Glutamatergic neuron (in vitro differentiated cells): ENCODE measurements at places on chromosomes 7 and 10.
A peak's percentile ranks its signal among the peaks of the same experiment; 100 is the strongest.

DNA sequence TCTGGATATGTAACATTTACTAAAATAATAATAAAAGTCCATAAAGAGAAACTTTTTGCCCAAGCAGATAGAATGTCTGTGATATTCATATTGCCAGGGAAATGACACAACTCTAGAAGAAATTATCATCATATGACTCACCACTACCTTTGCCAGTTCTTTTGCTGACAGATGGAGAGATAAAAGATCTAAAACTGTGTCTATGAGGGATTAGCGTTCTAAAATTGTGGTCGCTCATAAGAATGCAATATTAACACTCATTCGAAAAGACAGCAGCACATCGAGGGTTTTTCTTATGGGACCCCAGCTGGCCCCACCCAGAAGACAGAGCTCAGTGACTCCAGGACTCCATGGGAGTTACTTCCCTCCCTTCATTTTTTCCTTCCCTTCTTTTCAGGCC lies 16.6 kb upstream of the LANCL2 start:
- no peaks in the 10 kb centered on the region for H3K27me3 ChIP-seq
- no peak overlapping the region for H3K27ac ChIP-seq
- H3K4me3 ChIP-seq: no peak overlapping the region
- H3K4me1 ChIP-seq: no peaks in the 10 kb centered on the region

DNA sequence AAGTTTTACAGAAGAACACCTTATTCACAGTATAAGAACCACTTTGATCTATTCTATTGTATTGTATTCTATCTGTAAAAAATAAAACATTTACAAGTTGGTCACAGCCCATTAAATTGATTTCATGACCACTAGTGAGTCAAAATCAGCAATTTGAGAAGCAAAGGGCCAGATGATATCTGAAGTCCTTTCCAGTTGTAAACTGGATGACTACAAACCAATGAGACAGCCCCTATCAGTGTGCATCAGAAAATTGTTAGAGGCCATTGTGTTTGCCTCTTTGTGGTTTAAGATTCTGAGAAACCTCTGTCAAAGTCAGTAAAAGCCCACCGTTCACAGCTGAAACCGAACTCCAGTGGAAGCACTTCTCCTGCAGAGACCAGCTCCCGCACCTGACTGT lies 54.8 kb downstream of the TBXAS1 start:
- H3K4me1 ChIP-seq: no peaks in the 10 kb centered on the region
- no peaks in the 10 kb centered on the region for H3K36me3 ChIP-seq
- no peak overlapping the region for H3K27ac ChIP-seq
- H3K4me3 ChIP-seq: no peak overlapping the region

DNA sequence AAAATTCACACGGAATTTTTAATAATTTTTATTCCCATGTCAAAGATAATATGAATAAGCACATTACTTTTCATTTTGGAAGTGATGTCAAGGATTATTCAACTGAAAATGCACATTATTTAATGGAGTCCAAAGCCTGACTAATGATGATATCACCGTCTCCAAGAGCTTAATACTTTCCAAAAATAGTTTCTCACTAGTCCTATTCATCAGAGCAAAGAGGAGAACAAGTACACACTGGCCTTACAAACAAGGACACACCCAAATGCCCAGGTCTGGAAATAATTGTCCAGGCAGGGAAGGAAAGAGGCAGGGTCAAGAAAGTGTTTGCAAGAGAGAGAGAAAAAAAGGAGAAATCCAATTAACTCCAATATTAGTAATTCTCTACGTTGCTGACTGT lies 216.8 kb upstream of the CCDC6 start:
- no peak overlapping the region for H3K4me3 ChIP-seq
- no peak for DNase-seq
- H3K4me1 ChIP-seq: no peaks in the 10 kb centered on the region
- H3K27ac ChIP-seq: no peak overlapping the region
- H3K27me3 ChIP-seq: no peaks in the 10 kb centered on the region

GRCh38 chr10:59880971-59881510 lies 25.3 kb downstream of the CCDC6 start:
- no peaks in the 10 kb centered on the region for H3K27me3 ChIP-seq
- H3K27ac ChIP-seq: no peak overlapping the region
- no peak overlapping the region for H3K4me3 ChIP-seq
- peaks cover 8% of the 10 kb centered on the region for H3K4me1 ChIP-seq
- no peak for DNase-seq
- H3K36me3 ChIP-seq: no peaks in the 10 kb centered on the region

- no peak for DNase-seq
- no peak overlapping the region for H3K27ac ChIP-seq
- H3K4me1 ChIP-seq: peaks cover 2% of the 10 kb centered on the region
- H3K36me3 ChIP-seq: no peaks in the 10 kb centered on the region
- no peaks in the 10 kb centered on the region for H3K27me3 ChIP-seq
- no peak overlapping the region for H3K4me3 ChIP-seq
Observed at GRCh38 chr10:116948530-116948870, 56.5 kb downstream of the SHTN1 start.

GRCh38 chr10:36171556-36171952 lies 529.5 kb upstream of the FZD8 start:
- no peak for DNase-seq
- H3K36me3 ChIP-seq: no peaks in the 10 kb centered on the region
- H3K4me3 ChIP-seq: no peak overlapping the region
- peaks cover 2% of the 10 kb centered on the region for H3K27me3 ChIP-seq

GRCh38 chr7:41873741-41874140 lies 170.9 kb upstream of the INHBA start:
- no peak overlapping the region for H3K4me3 ChIP-seq
- peaks cover 16% of the 10 kb centered on the region for H3K4me1 ChIP-seq
- no peaks in the 10 kb centered on the region for H3K36me3 ChIP-seq
- no peak overlapping the region for H3K27ac ChIP-seq
- H3K27me3 ChIP-seq: peaks cover 4% of the 10 kb centered on the region

- no peak overlapping the region for H3K27ac ChIP-seq
- DNase-seq: no peak
- no peaks in the 10 kb centered on the region for H3K36me3 ChIP-seq
- H3K4me1 ChIP-seq: peaks cover 24% of the 10 kb centered on the region
- H3K27me3 ChIP-seq: peaks cover 8% of the 10 kb centered on the region
Observed at GRCh38 chr10:71975871-71976725, 11.9 kb downstream of the CHST3 start.

- peaks cover 9% of the 10 kb centered on the region for H3K36me3 ChIP-seq
- H3K27me3 ChIP-seq: peaks cover 3% of the 10 kb centered on the region
- no peak overlapping the region for H3K4me3 ChIP-seq
- H3K4me1 ChIP-seq: no peaks in the 10 kb centered on the region
- no peak for DNase-seq
Observed at GRCh38 chr7:155265144-155265543, 32.5 kb upstream of the INSIG1 start.

- H3K27ac ChIP-seq: peak overlapping the region; percentile 93
- no peaks in the 10 kb centered on the region for H3K36me3 ChIP-seq
- peaks cover 25% of the 10 kb centered on the region for H3K4me1 ChIP-seq
- H3K27me3 ChIP-seq: no peaks in the 10 kb centered on the region
- H3K4me3 ChIP-seq: peak overlapping the region; percentile 17
- no peak for DNase-seq
Observed at GRCh38 chr7:15457990-15458955, 103.5 kb downstream of the AGMO start.

- no peak for DNase-seq
- peak overlapping the region; percentile 14 for H3K4me3 ChIP-seq
- peak overlapping the region; percentile 20 for H3K27ac ChIP-seq
- peaks cover 72% of the 10 kb centered on the region for H3K4me1 ChIP-seq
- H3K27me3 ChIP-seq: peaks cover 2% of the 10 kb centered on the region
Observed at GRCh38 chr7:69817841-69818635, 219.8 kb downstream of the AUTS2 start.

GRCh38 chr10:121702351-121703320 lies 104.4 kb upstream of the FGFR2 start:
- DNase-seq: no peak
- peaks cover 5% of the 10 kb centered on the region for H3K36me3 ChIP-seq
- H3K27me3 ChIP-seq: peaks cover 1% of the 10 kb centered on the region
- no peak overlapping the region for H3K27ac ChIP-seq
- H3K4me3 ChIP-seq: no peak overlapping the region

DNA sequence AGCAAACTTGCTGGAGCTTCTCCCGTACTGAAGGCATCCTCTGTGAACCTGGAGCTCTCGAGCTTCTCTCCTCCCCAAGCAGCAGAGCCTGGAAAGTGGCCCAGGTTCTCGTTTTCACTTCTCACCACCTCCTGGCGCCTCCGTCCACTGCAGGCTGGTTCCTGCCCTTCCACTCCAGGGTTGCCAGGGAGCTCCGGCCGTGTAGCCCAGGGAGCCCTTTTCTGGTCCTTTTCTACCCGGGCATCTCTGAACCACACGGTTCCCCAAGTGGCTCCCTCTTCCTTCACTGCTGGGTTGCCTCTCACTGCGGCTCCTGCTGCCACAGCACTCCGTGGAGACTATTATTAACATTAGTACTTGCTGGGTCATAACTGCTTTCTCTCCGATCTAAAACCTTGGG lies 208.6 kb upstream of the PPP2R2D start:
- H3K4me3 ChIP-seq: no peak overlapping the region
- DNase-seq: no peak
- no peak overlapping the region for H3K27ac ChIP-seq
- no peaks in the 10 kb centered on the region for H3K4me1 ChIP-seq
- H3K27me3 ChIP-seq: peaks cover 10% of the 10 kb centered on the region
- H3K36me3 ChIP-seq: peaks cover 5% of the 10 kb centered on the region

GRCh38 chr10:7288060-7288690 lies 122.7 kb downstream of the SFMBT2 start:
- H3K36me3 ChIP-seq: no peaks in the 10 kb centered on the region
- peaks cover 4% of the 10 kb centered on the region for H3K4me1 ChIP-seq
- no peaks in the 10 kb centered on the region for H3K27me3 ChIP-seq
- H3K27ac ChIP-seq: no peak overlapping the region

- no peak overlapping the region for H3K27ac ChIP-seq
- no peaks in the 10 kb centered on the region for H3K4me1 ChIP-seq
- H3K27me3 ChIP-seq: peaks cover 2% of the 10 kb centered on the region
- no peak for DNase-seq
Observed at GRCh38 chr10:7153750-7154149, 257.1 kb downstream of the SFMBT2 start.

DNA sequence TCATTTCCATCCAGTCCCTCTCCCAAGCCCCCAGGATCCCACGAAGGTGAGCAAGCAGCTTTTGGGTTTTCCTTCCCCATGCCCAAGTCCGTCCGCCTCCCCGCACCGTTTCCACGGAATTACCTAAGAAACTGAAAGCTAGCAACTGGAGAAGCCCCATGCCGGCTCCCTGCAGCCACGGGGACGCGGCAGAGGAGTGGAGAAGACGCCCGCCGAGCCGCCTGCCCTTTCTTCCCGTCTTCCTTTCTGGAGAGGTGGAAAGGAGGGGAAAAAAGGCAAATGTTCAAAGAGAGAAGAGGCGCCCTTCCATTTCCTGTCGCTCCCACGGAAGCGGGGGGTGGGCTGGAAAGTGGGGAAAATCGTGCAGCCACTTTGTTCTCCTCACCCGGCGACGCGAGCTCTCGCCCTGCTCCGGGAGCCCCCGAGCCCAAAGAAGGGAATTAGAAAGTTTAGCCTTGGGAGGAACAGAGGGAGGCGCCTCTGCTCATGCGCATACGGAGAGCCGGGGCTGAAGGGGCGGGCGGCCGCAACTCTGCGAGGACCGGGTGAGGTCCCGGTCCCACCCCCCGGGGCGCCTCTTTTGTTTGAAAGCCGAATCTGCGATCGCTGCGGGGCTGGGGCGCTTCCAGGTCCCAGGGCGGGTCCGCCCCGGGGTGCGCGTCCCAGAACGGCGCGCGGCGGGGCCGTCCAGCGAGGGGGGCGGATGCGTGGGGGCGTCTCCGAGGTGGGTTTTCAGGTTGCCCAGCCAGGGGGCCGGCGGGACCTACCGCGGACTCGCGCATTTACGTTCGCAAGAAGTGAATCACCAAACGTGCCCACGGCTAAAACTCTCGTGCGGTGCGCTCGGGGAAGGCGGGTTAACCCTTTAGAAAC lies at the start of gene LAMB1:
Gene LAMB1 (minus strand): TSS at position 436 of the 873 bp plus-strand sequence. CDS start 276 bp downstream, at position 160.
- peaks cover 4% of the 10 kb centered on the region for H3K36me3 ChIP-seq
- H3K27me3 ChIP-seq: peaks cover 27% of the 10 kb centered on the region
- peaks cover 27% of the 10 kb centered on the region for H3K4me1 ChIP-seq
- peak; percentile 88 for DNase-seq
- H3K27ac ChIP-seq: peak within 1 kb of the TSS; percentile 96

- peaks cover 44% of the 10 kb centered on the region for H3K4me1 ChIP-seq
- no peak overlapping the region for H3K4me3 ChIP-seq
- no peaks in the 10 kb centered on the region for H3K36me3 ChIP-seq
- H3K27me3 ChIP-seq: peaks cover 6% of the 10 kb centered on the region
- no peak overlapping the region for H3K27ac ChIP-seq
- DNase-seq: no peak
Observed at GRCh38 chr7:91633013-91633441, 247.5 kb downstream of the MTERF1 start.
